ENCODE measurements at places on chromosomes 7 and 10.

DNA sequence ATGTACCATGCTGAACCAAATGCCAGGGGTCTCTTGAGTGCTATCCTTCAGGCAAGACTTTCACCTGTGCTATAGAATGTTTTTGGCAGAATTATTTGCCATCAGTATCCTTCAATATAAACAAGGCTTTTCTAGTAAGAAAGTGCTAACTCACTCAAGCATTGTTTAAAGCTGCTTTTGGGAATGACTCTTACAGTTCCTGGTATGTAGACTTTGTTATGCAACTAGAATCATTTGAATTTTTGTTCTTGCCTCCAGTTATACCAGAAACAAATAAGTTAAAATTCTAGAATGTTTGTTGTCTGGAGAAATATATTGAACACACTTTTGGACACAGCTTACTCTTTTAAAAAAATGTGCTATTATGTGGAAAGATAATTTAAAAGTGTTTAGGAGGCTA, 39.5 kb upstream of the RTKN2 start:
- DNase-seq = no peak

DNA sequence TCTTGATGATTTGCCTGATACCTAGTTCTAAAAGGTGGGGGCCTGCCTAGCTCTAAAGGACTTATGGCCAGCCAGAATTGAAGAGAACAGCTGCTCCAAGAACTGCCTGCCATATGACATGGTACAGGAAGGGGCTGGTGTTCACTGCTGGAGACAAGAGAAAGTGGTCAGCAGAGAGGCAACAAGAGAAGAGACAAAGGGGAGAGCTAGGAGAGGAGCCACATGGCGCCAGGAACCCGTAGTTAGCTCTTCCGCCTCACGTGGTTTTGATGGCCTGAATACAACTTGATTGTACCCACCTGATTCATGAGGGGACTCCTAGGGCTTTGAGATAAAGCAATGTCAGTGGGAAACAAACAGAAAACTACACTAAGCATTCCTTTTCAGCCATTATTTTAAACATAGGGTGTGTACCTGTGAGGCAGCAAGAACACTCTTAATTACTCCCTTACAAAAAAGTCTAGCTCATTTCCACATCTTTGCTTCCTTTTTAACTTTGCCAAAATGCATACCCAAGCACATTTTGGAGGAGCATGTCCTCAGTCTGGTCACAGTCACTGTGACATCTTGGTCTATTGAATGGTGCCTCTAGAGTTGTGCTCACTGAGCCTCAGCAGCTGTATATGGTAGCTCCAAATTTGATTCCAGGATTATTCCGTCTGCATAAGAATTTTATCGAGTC, 71.6 kb downstream of the CCDC71L start:
- no peak for DNase-seq

DNA sequence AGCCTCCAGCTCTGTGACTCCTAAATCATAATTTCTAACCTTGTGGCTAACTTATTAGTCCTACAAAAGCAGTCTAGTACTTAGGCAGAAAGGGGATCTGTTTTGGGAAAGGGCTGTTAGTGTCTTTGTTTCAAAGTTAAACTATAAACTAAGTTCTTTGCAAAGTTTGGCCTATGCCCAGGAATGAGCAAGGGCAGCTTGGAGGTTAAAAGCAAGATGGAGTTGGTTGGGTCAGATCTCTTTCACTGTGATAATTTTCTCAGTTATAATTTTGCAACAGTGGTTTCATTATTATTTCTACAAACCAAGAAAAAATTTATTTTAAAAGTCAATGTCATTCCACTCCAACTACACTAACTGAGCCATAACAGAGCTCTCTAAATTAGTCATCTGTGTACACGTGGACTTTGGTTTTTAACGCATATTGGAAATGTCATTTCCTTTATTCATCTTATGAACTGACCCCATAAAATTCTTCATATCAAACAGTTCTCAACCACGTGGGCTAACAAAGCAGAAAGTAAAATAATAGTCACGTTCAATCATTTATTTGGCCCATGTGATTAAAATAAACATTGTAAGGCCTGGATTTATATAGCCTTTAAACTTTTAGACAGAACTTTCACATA, 143.2 kb upstream of the C7orf33 start:
- DNase-seq = peak; percentile 17

- no peak for DNase-seq
These were observed 13.2 kb downstream of the LAMB1 start for GRCh38 chr7:107989618-107990373.

GRCh38 chr10:37478381-37478780, 353.0 kb downstream of the ANKRD30A start:
- DNase-seq = no peak

- DNase-seq = no peak
These were observed 128.3 kb downstream of the TPST1 start for GRCh38 chr7:66333443-66333842.

- DNase-seq = no peak
These were observed 593 bp downstream of the CDK13 start for GRCh38 chr7:39950473-39951225.

DNA sequence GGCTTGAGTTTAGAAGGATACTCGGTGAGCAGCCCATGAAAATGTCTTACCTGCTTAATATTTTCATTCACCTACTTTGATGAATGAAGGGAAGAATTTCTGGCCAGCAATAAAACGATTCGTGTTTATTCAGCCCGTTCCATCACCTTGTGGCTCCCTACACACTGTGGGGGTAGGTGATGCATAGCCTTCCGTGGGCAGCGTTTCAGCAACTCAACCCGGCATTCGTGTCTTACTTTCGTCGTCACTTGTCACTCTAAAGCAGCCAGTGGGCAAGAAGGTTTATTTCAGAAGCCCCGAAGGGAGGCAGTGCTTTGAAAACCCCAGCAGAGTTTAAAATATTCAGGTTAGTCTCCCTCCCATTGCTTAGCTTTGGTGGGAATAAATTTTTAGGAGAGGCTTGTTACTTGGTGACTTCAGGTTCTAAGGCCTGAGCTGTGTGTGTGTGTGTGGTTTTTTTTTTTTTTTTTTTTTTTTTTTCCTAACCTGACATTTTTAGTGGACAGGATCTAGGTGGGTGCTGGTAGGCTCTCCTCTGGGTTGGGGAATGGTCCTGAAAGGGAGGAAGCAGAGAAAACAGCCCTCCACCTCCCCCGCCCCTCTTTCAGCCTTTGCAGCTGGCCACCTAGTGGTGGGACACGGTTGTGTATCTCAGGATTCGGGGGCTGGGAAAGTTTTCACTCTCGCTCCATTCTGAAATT, 1.8 kb downstream of the GRK5 start:
- DNase-seq = peak; percentile 24

- peak; percentile 39 for DNase-seq
These were observed 5.3 kb downstream of the NEUROG3 start for GRCh38 chr10:69567920-69568319.

- DNase-seq = no peak
These were observed 39.2 kb upstream of the MKRN1 start for GRCh38 chr7:140518370-140519006.

GRCh38 chr10:95276367-95277200, 14.2 kb downstream of the PDLIM1 start:
- DNase-seq = no peak

DNA sequence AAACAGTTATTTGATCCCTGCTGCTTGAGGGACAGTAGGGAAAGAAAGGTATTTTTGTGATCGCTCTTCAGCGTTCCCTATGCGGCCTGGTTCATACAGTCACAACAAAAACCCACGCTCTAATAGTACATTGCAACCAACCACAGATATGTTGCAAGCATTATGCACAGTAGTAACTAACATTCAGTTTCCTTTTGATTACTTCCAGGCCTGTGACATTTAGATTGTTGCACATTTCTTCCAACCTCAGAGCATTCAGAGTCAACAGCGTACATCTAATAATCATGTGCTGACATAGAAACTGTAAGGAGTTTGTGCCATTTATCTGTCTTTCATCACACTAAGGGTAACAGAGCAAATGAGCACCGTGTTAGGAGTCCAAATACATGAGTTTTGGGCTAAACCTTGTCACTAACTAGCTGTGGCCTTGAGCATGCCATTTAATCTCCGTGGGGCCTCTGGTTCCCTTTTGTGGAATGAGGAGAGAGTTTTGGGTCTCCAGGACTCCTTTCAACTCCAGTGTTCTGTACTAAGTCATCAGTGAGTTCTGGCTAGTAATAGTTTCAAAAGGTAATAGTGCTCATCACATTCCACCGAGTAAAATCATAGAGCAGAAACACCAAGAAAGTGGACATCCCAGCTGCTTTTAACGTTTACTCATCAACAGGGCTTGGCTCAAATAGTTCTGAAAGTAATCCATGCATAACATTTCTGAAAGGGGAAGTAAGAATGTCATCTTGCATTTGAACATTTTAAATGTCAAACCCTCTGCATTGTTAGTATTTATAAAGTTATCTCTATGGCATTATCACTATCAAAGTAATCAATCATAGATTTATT, 99.0 kb upstream of the FZD1 start:
- DNase-seq = no peak

DNA sequence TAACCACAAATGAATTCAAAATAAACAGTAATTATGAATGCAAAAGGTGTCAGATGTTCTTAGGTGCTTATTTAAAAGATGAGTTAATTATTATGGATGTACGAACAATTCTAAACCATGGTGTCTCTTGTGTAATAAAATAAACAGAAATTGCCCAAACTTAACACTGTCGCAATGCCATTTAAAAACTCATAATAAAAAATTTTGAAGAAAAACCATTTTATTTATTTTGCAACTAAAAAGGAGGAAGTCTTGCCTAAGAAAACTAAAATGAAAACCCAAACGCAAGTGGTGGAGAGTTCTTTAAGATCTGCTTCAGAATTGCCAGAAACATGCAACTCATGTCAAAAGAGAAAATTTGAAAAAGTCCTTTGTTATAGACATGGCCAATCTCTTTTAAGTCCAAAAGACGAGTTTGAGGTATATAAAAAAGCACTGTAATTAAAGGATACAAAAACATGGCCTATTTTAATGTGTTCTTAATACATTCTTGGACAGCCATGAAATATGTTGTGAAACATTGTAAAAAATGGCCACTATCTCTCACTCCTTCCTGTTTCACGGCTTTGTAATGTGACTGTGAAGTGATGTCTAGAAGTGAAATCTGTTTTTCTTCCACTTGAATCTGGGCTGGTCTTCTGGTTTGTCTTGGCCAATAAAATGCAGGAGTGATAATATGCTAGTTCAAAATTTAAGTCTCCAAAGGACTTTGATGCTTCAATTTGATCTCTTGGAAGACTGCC, 322.9 kb downstream of the PRPF18 start:
- DNase-seq = no peak

DNA sequence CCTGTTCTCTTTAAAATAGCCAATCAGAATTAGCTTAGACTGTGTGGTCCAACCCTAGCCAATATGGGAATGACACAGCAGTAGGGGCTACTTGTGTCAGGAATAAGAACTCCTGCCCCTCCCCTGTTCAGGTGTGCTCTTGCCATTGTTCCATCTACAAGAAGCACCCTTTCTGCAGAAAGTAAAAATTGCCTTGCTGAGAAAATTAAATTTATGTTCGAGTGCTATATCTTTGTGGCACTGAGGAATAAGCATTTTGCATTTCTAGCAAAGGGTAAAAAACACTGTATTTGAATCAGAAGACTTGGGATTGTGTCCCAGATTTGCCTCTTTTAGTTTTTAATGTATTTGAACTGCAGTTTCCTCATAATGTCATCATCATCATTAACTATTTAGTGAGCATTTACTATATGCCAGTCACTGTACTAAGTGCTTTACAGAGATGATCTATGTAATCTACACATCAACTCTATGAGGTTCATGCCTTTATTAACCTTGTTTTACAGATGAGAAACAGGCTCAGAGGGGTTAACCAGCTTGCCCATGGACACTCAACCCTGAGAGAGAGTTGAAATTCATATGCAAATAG, 28.9 kb upstream of the XRCC2 start:
- DNase-seq = no peak

DNA sequence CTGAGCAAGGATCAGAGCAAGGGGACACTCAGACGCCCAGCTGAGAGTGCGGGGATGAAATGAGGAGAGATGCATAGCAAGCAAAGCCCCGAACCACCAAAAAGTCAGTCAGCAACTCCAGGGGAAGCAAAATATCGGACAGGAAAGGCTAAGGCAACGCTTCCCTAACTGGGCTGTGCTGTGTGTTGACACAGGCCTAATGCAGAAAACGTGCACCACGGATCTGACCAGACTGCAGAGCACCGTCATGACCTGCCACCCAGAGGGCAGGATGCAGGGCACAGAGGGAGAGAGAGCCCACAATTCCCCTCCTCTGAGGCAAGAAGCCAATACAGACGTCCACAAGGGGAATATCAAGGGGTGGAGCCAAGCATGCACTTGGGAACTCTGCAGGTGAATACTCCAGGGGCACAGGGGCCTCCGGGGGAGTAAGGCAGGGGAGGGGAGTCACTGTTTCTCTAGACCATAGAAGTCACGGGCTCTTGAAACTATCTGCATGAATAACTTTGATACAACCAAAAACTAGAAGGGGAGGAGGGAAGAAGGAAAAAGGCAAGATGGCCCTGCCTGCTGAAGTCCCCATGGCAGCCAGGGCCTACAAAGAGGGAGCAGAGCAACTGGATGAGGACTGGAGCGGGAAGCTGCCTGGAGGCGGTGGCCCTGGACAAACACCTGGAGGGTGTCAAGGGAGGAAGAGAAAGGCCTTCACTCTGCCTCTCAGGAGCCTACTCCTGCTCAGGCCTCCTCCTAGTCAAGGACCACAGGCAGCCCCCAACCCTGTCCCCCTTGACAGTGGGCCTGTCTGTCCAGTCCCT, 26.2 kb downstream of the GRID1 start:
- no peak for DNase-seq

DNA sequence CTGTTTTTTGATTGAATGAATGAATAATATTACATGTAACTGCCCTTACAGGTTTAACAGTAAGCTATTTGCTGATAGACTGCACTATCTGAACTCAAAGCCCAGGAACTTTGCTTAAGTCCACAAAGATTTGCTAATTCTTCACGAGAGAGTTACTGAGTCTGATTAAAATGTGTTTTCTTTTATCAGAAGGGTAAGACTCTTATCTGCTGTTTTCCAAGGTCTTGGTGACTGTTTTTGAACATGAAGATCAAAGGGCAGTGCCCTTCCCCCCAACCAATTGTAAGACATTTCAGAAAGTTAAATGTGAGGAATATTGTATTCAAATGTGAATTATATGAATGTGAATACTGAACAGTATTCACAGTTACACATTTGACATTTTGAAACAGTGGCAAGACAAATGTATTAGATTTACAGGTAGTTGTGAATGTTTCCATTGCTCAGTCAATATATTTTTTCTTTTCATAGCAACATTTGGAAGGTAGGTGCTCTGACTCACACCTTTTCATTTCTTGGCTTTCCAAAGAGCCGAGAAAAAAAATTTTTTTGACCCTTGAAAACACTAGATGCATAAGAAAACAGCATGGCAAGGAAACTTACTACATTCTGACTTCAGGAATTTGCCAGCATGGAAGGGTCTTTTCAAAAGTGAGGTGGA, 62.7 kb downstream of the DKK1 start:
- DNase-seq = no peak
